Gastroesophageal sphincter (tissue), 4 donors: ENCODE measurements at places on chromosomes 16 and 17.

- peak; percentile 37 for ATAC-seq
Observed at GRCh38 chr16:67542464-67542863, 13.8 kb downstream of the RIPOR1 start.

DNA sequence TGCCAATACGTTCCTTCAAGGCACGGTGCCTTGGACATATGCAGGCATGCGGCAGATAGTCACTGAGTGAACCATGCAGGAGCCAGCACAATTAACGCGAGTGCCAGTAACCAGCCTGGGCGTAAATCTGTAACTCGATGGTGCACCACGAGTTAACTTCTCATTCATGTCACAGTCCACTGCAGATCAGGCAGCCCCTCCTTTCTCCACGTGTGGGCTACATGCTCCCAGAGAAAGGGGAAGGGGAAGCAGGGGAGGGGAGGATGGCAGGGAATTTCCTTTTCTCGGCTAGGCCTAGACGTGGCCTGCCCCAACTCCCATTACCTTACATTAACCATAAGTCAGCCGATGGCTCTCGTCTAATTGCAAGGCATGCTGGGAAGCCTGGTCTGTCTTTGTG is 287.9 kb downstream of the CPPED1 start:
- no peak for ATAC-seq

DNA sequence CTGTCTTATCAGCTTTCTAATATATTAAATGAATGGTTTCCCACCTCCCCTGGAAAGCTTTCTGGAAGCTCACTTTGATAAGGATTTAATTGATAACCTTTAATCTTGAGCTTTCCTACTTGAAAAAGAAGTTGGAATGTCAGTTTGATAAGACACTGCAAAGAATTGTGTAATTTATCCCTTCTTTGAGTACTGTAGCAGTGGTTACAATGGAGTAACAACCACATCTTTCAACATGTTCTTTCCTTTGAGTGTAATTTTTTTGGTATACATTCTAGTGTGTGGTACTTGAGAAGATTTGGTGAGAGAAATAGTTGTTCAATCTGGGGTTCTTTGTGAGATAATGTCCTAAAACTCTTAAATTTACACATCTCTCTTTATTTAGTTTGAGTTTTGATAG is 43.4 kb downstream of the CPD start:
- no peak for ATAC-seq

DNA sequence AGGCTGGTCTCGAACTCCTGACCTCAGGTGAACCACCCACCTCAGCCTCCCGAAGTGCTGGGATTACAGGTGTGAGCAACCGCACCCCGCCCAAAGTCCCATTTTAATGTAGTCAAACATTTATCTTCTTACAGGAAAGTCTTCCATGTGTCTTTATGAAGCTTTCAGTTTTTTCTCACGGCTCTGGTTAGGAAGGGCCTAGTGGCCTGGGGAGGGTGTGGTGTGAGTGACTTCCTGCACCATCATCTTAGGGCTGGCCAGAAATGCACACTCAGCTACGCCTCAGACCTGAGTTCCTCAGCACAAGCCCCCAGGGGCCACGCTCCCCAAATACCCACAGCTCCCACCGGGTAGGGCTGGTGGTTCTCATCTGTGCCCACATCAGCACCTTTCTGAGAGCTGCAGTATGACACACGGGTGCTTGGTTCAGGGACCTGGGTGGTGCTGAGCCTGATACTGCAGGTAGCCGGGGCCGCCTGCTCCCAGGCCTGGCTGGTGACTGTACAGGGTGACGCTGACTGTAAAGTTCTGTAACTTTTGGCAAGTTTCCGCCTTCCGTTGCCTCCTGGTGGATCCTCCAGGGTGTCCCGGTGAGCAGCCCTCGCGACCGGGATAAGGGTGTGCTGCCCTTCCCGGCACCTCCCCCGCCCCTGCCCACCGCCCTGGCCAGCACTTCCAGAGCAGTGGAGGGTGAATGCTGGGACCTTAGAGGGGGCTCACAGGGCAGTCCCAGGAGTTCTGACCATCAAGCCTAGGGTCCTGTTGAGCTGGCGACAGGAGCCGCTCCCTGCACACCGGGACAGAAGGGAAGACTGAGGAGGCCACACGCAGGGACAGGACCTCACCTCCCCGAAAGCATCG is 52.5 kb downstream of the ZNF778 start:
- no peak for ATAC-seq

DNA sequence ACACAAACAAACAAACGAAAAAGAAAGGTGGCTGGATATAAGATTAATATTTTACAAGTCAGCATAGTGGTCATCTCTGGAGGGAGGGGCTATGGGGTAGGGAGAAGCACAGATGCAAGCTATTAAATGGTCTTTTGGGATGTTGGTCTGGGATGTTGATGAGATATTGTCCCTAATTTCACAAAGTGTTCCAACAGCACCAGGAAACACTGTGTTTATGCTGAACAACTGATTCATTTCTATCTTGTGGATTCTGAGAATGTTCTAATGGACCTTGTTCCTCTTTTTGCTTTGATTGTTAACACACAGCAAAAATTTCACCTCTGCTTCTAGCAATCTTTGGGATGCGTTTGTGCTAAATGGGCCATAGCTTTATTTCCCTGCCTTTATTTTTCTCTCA is 9.7 kb downstream of the PECAM1 start:
- no peak for ATAC-seq

- ATAC-seq = no peak
Observed at GRCh38 chr16:81818568-81818896, 39.4 kb downstream of the PLCG2 start.

- peak; percentile 19 for ATAC-seq
Observed at GRCh38 chr16:57801098-57801808, 1.0 kb downstream of the KIFC3 start.

DNA sequence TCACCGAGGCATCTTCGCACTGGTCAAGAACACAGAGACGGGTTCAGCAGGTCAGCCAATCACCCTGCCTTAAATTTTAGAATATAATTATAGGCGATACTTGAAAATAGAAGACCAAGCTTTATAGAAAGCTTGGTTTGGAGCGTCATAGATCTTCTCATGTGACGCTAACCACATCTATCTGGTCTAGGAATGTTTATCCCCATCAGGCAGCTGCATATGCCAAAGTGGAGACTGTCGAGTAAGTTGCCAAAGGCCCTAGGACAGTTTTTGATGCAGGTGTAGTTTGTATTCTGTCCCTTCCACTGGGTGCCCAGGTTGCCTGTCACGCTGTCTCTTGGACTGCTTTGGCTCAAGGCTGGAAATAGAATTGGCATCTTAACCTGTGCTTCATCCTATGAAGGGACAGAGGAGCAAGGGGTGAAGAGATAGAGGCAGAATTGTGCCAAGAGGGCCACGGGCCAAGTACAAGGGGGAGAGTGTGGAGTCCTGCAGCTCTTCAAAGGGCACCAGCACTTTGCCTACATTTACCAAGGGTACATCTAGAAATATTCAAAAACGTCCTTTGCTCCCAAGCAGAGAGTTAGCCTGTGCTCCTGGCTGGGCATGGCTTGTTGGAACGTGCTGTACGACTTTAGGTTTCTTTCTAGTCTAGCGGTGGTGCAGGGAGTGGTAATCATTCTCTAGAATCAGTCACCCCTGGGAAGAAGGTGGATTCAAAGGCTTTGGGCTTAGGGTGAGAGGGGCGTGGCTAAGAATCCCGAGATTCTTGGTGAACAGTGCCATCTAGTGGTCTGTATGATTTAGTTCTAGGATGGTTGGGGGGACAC is 5.3 kb upstream of the WIPI1 start:
- ATAC-seq = peak; percentile 78

DNA sequence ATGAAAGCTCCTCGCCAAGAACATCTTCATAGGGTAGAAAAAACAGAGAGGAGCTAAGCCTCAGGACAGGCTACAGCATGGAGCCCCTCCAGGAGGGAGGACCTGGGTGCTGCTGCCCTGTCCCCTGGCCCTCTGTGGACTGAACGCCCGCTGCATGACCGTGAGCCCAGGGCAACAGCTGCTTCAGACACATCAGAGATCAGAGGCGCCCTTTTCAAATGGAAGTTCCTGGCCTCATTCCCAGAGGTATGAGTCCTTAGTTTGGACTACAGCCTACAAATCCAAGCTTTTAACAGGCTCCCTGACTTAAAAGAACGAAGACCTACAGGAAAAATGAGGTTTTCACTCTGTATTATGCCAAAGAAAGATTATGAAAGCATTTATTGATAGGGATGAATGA is 48.5 kb downstream of the ZNF18 start:
- no peak for ATAC-seq

DNA sequence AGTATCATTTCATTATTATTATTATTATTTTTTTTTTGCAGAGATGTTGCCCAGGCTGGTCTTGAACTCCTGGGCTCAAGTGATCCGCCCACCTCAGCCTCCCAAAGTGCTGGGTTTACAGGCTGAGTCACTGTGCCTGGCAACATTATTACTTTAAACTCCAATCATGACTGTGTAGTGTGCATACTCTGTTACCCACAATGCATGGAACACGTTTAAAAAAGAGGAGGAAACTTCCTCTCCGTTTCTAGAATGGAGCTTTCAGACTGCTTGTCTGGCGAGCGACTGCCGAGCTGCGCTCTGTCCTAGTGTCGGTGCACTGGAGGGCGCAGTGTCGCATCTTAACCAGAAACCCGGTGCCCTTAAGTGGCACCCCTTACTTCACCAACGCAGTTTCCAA is 22.1 kb upstream of the FASN start:
- ATAC-seq = no peak

DNA sequence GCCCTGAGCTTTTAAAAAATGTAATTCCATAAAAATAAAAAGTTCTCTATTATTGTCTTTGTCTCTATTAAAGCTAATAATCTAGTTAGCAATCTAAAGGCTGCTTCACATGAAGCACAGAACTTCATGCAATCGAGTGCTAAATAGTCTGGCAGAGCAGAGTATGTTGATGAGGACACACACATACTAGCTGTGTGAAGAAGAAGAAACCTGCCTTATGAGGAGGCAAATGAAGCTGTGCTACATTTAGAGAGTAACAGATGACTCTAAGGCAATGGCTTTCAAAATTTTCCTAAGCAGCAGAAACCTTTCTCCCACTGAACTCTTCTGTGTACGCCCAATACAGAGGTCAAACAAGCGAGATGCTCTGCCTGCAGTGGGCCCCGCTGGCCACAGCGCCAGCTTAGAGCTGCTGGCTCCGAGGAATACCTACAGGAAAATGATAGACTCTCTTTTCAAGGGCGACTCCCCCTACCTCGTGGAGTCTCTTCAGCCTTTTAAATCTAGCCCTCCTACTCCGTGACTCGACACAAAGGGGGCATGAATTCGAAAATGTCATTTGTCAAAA is 39.2 kb downstream of the GNA13 start:
- peak; percentile 20 for ATAC-seq

GRCh38 chr16:55285586-55285985 is 38.4 kb upstream of the IRX6 start:
- ATAC-seq = no peak

DNA sequence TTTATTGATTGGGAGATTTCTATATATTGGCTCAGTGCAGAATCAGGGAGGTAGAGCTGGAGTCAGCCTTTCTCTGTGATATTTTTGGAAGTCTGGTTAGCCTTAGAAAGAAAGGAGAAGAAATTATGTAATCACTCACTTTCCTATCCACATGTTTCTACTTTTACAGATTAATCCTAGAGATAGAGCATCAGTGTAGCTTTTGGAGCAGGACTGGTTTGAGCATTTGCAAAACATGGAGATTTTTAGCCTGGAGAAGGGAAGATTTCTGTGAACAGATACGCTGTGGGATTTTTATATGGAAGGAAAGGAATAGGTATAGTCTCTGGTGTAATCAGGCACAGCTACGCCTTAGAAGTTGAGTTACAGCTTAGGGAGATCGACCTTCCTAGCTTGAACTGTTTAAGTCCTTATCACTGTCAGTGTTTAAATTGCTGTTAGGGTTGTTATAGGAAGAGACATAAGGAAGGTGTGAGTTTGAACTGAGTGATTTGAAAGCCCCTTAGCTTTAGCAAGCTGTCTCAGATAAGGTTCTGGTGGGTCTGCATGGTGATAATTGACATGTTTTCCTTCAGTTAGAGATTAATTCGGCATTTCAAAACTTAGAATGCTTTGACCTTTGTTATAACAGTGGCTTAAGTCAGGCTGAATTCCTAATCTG is 20.5 kb downstream of the METTL9 start:
- no peak for ATAC-seq

DNA sequence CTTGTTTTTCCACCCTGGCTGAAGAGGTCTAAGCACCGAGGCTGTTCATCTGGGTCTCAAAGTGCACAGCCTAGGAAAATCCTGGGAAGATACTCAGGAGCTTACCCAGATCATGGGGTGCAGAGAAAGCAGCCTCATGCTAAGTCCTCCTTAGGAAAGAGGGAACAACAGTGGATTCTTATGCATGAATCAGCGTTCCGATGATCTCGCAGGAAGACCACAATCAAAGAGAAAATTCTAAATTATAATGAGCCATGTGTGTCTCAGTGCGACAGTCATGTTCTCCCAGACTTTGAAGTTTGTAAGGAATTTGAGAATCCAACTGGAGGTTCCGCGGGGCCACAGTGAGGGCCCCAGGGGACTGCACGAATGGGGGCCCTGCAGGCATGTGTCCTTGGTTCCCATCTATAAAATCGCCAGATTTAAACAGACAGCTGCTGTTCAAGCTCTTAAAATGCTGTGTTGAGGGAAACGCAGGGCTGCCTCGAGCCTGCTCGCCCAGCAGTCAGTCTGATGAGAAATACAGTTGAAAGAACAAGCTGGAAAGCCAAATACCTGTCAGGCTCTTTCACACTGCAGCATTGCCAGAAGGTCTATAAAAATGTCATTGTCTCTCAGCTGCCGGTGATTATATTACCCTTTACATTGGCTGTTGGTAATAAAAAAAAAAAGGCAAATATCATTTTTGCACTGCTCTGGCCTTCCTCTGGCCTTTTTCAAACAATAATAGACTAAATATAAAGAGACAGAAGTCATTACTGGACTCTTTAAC is 152.1 kb downstream of the PMP22 start:
- no peak for ATAC-seq

- peak; percentile 37 for ATAC-seq
Observed at GRCh38 chr17:17766077-17766743, 70.6 kb downstream of the SREBF1 start.

- ATAC-seq = no peak
Observed at GRCh38 chr17:16328997-16329396, 24.3 kb downstream of the CENPV start.

- no peak for ATAC-seq
Observed at GRCh38 chr17:38883592-38884526, 14.0 kb downstream of the LASP1 start.

DNA sequence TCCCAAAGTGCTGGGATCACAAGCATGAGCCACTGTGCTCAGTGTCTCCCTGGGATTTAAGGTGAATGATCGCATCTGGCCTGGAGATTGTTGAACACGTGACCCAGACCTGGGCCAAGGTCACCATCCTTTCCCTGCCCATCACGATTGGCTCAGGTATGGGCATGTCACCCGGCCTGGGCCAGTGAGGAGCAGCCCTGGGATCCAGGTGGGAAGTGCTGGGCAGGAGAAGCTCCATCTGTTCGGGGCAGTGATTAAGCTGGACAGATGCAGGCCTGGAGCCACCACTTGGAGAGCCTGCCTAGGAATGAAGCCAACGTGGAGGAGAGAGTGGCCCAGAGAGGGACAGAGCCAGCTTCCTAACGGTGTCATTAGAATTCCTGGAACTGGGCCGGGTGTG is 6.8 kb downstream of the LAT start:
- no peak for ATAC-seq

GRCh38 chr16:78838276-78838675 is 738.8 kb downstream of the WWOX start:
- no peak for ATAC-seq

- ATAC-seq = no peak
Observed at GRCh38 chr16:9908613-9909012, 273.6 kb downstream of the GRIN2A start.
